Activated CD4-positive, alpha-beta T cell treated with anti-CD3 and anti-CD28 coated beads, Interleukin-2, amount 10 ng/mL, durations not matched to agents 7 days and 5 days (primary cell): ENCODE measurements at places on chromosomes 4 and X.

- DNase-seq, result no peak
Measured at GRCh38 chrX:70226048-70226447, 8.4 kb upstream of the AWAT1 start.

DNA sequence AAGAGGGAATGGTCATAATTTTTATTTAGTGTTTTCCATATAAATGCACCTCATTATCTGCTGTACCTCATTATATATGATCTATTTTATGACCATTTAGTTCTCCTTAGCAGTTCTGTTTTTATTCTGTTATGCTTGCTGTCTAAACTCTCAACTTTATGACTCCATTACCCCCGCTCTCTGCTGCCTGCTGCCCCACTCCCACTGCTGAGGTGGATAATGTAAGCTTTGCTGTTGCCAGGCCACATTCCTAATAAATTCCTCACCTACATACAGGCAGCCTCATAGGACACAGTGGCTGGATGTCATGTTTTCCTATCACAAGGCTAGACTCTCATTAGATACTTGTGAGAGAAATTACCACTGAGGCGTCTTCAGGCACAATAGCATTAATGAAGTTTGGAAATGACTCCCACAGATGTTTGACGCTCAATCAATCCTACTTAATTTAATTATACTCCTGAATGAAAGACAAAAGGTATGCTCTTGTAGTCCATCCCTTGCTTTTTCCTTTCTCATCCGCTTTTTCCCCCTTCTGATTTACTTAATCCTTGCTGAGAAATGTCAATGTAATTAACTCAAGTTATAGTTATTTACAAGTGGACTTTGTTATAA lies 497.5 kb upstream of the IGFBP7 start:
- DNase-seq, result no peak

- DNase-seq, result no peak
Measured at GRCh38 chrX:8760021-8760420, 28.1 kb upstream of the ANOS1 start.

GRCh38 chr4:15242021-15242420 lies 185.8 kb upstream of the C1QTNF7 start:
- DNase-seq, result no peak

DNA sequence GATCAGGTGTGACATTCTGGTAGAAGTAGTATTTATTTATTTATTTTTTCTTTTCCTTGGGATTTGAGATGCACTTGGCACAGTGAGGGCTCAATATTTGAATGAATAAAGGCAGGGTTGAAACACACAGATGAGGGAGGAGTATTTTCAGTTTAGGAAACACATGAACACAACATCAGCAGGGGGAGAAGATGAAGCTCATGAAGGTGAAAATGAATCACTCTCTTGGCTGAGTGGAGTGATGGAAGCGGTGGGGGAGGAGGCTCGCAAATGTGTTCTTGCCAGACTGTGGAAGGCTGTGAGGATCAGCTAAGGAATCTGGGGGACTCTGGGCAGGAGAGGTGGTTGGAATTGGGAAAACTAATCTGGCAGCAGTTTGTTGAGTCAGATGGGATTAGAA lies 55.3 kb downstream of the ARHGAP10 start:
- no peak for DNase-seq

DNA sequence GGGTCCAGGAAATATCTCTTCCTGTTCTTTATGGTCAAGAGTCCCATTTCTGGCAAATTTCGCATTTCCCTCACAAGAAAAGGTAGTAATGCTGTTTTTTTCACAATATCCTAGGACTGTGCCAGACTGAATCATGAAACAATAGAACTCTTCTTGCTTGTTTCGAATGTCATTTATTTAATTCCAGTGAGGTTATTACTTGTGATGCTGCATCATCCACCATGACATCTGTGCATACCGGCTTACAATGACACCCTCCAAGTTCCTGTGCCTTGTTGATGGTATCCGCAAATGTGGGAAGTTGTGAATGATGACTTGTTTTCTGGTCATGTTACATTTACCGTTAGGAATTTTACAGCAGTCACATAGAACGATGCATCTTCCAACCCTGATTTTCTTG lies 42.9 kb upstream of the SPRY1 start:
- no peak for DNase-seq

GRCh38 chrX:16910376-16910775 lies 36.1 kb upstream of the REPS2 start:
- DNase-seq, result no peak

GRCh38 chr4:86894455-86894854 lies 2.2 kb upstream of the C4orf36 start:
- no peak for DNase-seq

- no peak for DNase-seq
Measured at GRCh38 chr4:178340468-178340867, 898.2 kb upstream of the AGA start.

DNA sequence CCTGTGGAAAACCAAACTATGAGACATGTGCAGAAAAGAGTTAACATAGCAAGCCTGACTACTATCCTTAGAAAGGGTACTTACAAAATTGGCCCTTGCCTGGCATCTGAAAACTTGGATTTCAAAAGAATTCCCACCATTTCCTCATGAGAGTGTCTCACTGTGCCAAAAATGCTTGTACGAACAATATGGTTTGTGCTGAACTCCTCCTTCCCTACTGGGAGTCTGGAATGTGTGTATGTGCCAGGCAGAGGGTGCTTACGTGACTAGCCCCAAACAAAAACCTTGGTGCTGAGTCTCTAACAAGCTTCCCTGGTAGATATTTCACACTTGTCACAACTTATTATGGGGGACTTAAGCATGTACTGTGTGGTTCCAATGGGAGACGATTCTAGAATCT lies 81.7 kb upstream of the GIMD1 start:
- no peak for DNase-seq

DNA sequence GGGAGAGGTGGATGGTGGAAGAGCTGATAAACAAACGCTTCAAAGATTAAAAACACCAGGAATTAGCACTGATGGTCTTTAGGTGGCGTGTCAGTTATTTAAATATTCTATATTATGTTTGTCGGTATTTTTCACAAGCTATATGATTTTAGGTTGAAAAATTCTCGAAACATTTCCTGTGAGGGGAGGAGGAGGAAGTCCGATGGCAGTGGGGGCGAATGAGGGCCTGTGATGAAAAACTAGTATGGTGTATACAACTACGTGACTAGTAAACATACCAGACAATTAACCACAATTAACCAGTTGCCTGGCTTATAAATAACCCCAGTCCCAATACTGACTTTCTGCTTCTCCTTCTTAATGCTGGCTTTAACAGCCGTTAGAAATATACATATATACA lies 595 bp upstream of the NAP1L2 start:
- DNase-seq, result peak; percentile 6

DNA sequence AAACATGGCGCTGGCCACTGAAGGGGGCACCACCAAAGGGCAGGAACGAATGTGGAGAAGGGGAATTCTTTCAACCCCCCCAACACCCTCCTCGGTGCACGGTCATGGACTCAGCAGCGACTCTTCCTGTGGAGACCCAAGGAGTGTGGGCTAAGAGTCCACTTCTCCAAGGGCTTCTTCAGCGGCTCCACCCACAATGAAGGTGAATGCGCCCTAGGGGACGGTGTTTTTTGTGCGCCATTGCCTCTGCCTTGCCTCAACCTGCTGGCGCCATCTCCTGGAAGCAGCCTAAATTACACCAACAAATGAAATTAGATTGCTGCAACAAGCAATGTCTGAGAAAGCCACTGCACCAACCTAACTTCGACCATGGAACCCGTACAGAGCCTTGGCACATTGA lies 169.2 kb upstream of the MAGEB18 start:
- no peak for DNase-seq

DNA sequence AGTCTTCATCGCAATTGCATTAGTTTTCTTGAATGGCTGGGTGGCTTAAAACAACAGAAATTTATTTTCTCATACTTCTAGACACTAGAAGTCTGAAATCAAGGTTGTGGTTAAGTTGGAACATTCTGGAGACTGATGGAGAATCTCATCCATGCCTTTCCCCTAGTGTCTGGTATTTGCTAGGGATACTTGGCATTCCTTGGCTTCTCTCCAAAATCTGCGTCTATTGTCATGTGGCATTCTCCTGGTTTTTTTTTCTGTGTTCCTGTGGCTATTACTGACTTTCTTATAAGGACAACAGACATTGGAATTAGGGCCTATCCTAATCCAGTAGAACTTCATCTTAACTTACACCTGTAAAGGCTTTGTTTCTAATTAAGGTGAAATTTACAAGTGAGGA lies 272.8 kb upstream of the EPHA5 start:
- no peak for DNase-seq

DNA sequence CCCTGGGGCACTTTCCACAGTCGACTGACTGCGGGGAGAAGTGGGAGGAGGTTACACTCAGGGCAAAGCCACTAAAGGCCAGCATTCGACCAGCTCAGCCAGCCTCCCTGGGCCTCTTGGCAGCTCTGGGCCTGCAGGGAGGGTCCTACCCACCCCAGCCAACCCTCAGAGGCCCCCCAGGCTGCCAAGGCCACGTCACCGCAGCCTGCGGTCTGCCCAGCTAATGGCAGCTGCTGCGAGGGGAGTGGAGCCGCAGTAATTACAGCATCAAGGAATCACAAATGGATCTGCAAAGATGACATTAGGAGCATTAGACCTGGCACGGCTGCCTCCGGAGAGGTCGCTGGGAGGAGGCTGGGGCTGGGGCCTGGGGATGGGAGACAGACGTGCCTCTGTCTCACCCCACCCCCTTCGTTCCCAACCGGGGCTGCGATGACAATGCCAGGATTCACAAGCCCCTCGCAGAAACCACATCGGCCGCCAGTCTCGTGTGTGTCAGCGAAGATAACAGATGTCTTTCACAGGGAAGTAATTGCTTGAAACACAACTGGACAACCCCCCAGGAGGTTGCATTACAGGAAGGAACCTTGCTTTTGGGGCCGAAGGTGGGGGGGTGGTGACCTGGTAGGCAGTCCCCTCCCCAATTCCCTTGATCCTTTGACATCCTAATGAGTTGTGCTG lies 367.6 kb downstream of the BCOR start:
- no peak for DNase-seq

- DNase-seq, result no peak
Measured at GRCh38 chrX:10085223-10085622, 71.6 kb upstream of the CLCN4 start.

DNA sequence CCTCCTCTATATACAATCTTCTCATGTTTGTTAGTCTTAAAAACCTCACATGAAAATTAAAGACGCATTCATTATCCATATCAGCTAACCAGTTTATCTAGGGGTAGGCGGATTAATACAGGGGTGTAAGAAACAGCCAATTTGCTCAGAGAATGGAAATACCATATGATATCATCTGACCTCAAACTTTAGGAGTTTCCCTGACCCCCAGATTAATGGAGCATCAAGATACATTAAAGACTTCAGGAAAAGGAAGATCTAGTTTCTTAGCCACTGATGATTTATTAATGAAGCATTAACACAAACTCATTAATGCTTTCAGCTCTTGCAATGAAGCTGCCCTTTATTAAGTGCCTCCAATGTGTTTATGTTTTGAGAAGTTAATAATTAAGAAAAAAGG lies 67.5 kb downstream of the CAMK2D start:
- DNase-seq, result no peak

DNA sequence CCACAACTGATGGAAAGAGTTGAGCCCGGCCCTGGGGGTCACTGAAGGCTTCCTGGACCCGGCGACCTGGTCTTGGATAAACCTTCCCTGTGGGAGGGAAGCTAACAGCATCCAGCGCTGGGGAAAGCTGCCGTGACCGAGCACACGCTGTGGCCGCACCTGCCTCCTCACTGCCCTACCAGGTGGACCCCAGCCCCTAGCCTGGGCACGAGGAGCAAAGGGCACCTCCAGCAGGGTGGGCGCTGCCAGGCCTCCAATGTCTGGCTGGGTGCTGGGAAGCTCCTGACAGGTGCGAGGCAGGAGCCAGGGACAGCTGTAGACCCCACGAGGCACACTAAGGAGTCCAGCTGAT lies 7.9 kb downstream of the TADA2B start:
- DNase-seq, result no peak

DNA sequence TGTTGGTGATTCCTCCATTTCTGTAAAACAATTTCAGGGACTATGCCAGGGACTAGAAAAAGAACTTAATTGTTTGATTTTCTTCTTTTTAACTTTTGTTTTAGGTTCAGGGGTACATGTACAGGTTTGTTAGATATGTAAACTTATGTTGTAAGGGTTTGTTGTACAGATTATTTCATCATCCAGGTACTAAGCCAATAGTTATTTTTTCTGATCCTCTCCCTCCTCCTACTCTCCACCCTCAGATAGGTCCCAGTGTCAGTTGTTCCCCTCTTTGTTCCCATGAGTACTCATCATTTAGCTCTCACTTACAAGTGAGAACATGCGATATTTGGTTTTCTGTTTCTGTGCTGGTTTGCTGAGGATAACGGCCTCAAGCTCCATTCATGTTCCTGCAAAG lies 70.8 kb upstream of the BOD1L1 start:
- DNase-seq, result no peak

DNA sequence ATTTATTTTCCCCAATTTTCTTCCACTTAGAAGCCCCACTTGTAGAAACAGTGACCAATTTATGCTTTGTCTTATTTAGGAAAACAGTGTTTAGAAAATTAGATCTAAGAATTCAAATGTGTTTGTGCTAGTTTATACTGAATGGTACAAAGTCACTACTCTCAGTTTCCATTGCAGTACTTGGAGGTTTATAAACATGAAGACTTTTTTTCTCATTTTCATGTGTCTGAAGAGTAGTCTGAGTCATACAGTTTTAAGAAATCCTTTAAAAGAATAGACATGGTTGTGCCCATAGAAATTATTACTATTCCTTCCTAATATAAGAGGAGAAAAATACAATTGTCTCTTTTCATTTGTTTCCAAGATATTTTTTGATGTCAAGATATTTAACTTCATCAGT lies 458.7 kb downstream of the NAF1 start:
- no peak for DNase-seq

DNA sequence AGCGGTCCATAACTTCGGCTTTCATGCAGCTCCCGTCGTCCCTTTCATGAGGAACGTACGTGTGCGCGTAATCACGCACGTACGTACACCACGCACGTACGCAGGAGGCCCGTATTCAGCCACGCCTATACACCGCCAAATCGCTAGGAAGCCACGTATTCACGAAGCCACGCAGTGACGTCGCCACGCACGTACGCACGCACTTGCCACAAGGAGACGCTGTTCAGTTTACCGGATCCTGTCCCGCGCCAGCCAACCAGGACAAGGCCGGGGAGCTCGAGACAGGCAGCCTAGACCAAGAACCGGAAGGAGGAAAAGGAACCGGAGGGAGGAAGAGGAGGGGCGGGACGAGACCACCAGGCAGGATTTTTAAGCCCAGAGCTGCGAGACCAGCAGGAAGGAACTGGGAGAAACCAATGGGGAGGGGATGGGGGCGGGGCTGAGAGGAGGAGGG lies at the start of gene EOLA2:
Gene EOLA2 (minus strand): TSS at position 65 of the 454 bp plus-strand sequence. CDS start 4,617 bp downstream, outside the sequence.
- peak; percentile 93 for DNase-seq

- DNase-seq, result no peak
Measured at GRCh38 chr4:143286701-143287571, 49.7 kb upstream of the GAB1 start.
